ENCODE measurements at places on chromosomes 12 and 14.
A peak's percentile ranks its signal among the peaks of the same experiment; 100 is the strongest.

- no peaks in the 10 kb centered on the region for H3K27me3 ChIP-seq
- H3K36me3 ChIP-seq: no peaks in the 10 kb centered on the region
- DNase-seq: no peak
These were observed 265.6 kb upstream of the FAR2 start for GRCh38 chr12:28883406-28883997.

GRCh38 chr12:124457287-124458219 is 109.9 kb downstream of the NCOR2 start:
- DNase-seq: no peak
- H3K36me3 ChIP-seq: no peaks in the 10 kb centered on the region
- no peaks in the 10 kb centered on the region for H3K27me3 ChIP-seq
- H3K27ac ChIP-seq: peak overlapping the region; percentile 44

DNA sequence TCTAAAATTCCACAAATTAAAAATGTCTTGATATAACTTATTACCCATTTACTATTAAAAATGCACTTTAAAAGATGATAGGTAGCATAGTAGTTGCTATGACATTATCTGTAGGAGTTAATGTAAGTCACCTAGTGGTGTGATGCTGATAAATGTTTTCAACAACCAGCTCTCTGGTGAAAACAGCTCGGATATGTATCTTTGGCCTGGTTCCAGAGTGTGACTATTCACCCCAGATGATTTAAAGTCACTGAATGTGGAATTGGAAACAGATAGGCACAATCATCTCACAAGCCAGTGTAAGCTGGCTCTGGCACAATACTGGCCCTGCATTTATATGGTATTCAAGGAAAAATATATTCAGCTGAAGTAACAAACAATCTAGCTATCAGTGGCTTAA is 9.2 kb upstream of the CCDC196 start:
- H3K4me3 ChIP-seq: no peak overlapping the region
- no peaks in the 10 kb centered on the region for H3K36me3 ChIP-seq
- H3K27ac ChIP-seq: peak overlapping the region; percentile 40
- peaks cover 12% of the 10 kb centered on the region for H3K4me1 ChIP-seq
- no peak for DNase-seq

- peaks cover 23% of the 10 kb centered on the region for H3K4me1 ChIP-seq
- H3K36me3 ChIP-seq: no peaks in the 10 kb centered on the region
- H3K27ac ChIP-seq: peak overlapping the region; percentile 58
- no peak overlapping the region for H3K4me3 ChIP-seq
These were observed 167.1 kb downstream of the TSPAN9 start for GRCh38 chr12:3244219-3244750.

- no peaks in the 10 kb centered on the region for H3K36me3 ChIP-seq
- H3K4me3 ChIP-seq: no peak overlapping the region
- no peak for DNase-seq
- no peaks in the 10 kb centered on the region for H3K4me1 ChIP-seq
- no peak overlapping the region for H3K27ac ChIP-seq
These were observed 20.0 kb downstream of the PTHLH start for GRCh38 chr12:27952510-27952909.

- DNase-seq: no peak
- H3K27ac ChIP-seq: no peak overlapping the region
- no peaks in the 10 kb centered on the region for H3K27me3 ChIP-seq
These were observed 45.5 kb downstream of the ACADS start for GRCh38 chr12:120771097-120771496.

- H3K4me1 ChIP-seq: no peaks in the 10 kb centered on the region
- H3K27me3 ChIP-seq: no peaks in the 10 kb centered on the region
- no peak overlapping the region for H3K27ac ChIP-seq
- no peak for DNase-seq
These were observed 189.4 kb downstream of the NUAK1 start for GRCh38 chr12:105949391-105949790.

GRCh38 chr14:52303236-52303635 is 10.9 kb upstream of the PTGER2 start:
- H3K36me3 ChIP-seq: no peaks in the 10 kb centered on the region
- H3K4me3 ChIP-seq: no peak overlapping the region
- DNase-seq: no peak

DNA sequence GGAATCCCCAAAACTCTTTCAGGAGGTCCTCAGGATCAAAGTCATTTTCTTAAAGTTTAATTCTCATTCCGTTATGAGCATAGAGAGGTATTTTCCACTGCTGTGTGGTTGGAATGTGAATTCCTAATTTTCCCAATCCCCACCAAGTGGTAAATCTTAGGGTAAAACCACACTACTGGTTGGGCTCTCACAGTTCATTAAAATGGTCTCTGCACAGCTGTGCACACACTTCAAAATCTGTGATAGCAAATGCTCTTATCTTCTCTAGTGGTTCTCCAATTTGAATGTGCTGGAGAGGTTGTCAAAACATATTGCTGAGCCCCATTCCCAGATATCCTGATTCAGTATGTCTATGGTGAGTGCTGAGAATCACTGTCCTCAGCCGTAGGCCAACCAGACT is 189.1 kb downstream of the BMP4 start:
- no peak for DNase-seq
- no peaks in the 10 kb centered on the region for H3K36me3 ChIP-seq
- no peaks in the 10 kb centered on the region for H3K4me1 ChIP-seq

- H3K27me3 ChIP-seq: no peaks in the 10 kb centered on the region
- H3K36me3 ChIP-seq: no peaks in the 10 kb centered on the region
- no peak overlapping the region for H3K4me3 ChIP-seq
- H3K27ac ChIP-seq: peak overlapping the region; percentile 52
These were observed 336.3 kb downstream of the BMP4 start for GRCh38 chr14:53620317-53620716.

- no peaks in the 10 kb centered on the region for H3K36me3 ChIP-seq
- H3K27ac ChIP-seq: no peak overlapping the region
These were observed 45.9 kb upstream of the GSG1 start for GRCh38 chr12:13149411-13149810.

DNA sequence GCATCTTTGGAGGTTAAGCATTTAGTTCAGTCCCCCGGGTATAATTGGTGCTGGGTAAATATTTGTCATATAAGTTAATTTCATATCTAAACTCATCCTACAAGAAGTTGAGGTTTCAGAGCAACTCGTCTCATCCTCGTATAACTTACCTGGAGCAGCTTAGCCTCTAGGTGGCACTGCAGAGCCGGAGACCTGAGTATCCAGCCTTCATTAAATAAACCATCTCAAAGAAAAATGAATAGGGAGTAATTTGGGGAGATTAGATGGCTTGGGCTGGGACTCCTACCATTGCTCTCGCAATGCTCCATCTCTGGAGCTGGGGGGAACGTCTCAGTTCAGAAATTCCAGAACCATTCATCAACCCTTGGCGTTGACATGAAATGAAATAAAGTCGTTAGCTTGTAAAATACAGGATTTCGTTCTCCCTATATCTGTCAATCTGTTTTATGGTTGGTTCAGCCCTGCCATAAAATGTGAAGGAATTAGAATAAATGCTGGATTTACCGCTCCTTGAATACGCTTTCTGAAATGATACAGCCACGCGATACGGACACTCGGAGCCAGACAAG is 122.9 kb upstream of the TMEM132D start:
- H3K27ac ChIP-seq: no peak overlapping the region
- peaks cover 3% of the 10 kb centered on the region for H3K4me1 ChIP-seq
- DNase-seq: peak; percentile 67
- peaks cover 6% of the 10 kb centered on the region for H3K27me3 ChIP-seq
- no peak overlapping the region for H3K4me3 ChIP-seq

- no peak overlapping the region for H3K4me3 ChIP-seq
- no peak for DNase-seq
- no peaks in the 10 kb centered on the region for H3K36me3 ChIP-seq
- H3K27ac ChIP-seq: no peak overlapping the region
These were observed 3.0 kb downstream of the NUBPL start for GRCh38 chr14:31564194-31564593.

GRCh38 chr12:41053046-41053445 is 135.1 kb upstream of the PDZRN4 start:
- no peaks in the 10 kb centered on the region for H3K27me3 ChIP-seq
- no peak overlapping the region for H3K27ac ChIP-seq
- no peaks in the 10 kb centered on the region for H3K36me3 ChIP-seq
- no peak for DNase-seq
- no peaks in the 10 kb centered on the region for H3K4me1 ChIP-seq

Measured in body of pancreas (tissue), 4 donors.